ENCODE measurements at places on chromosomes 3 and 15. TPM values are rescaled to one million over a fixed set of nuclear protein-coding genes. Genes with fewer than 3 reads are reported as not detected.

The CLDN16 gene
- total RNA-seq: under 0.01 TPM

The RUVBL1 gene
- total RNA-seq: 94.6 TPM

The MTHFS gene
- 13.5 TPM for total RNA-seq

The HHATL gene
- total RNA-seq: not detected

The MUSTN1 gene
- total RNA-seq: not detected

The FILIP1L gene
- total RNA-seq: 47.9 TPM

The ZNF710 gene
- total RNA-seq: 11.1 TPM

The CALML4 gene
- 3.0 TPM for total RNA-seq

The TMEM207 gene
- not detected for total RNA-seq

The CX3CR1 gene
- not detected for total RNA-seq

The SIDT1 gene
- not detected for total RNA-seq

The CNTN4 gene
- under 0.01 TPM for total RNA-seq

The TNFAIP8L3 gene
- 29.9 TPM for total RNA-seq

The CYP1A2 gene
- not detected for total RNA-seq
